ENCODE measurements at places on chromosomes 4 and X.

GRCh38 chrX:135923353-135923752, 29.8 kb downstream of the SAGE1 start:
- no peak for DNase-seq

DNA sequence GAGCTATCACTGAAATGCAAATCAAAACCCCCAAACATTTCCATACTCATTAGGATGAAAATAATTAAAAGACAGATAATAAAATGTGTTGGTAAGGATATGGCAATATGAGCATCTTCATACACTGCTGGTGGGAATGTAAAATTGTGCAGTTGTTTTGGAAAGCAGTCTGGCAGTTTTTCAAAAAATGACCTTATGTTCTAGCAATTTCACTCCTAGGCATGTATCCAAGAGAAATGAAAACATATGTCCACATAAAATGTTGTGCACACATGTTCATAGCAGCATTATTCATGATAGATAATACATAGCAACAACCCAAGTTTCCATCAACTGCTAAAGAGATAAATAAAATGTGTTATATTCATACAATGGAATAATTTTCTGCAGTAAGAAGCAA, 14.8 kb upstream of the GPRASP2 start:
- no peak for DNase-seq

- DNase-seq = no peak
These were observed 80.2 kb downstream of the FGF16 start for GRCh38 chrX:77527233-77528001.

DNA sequence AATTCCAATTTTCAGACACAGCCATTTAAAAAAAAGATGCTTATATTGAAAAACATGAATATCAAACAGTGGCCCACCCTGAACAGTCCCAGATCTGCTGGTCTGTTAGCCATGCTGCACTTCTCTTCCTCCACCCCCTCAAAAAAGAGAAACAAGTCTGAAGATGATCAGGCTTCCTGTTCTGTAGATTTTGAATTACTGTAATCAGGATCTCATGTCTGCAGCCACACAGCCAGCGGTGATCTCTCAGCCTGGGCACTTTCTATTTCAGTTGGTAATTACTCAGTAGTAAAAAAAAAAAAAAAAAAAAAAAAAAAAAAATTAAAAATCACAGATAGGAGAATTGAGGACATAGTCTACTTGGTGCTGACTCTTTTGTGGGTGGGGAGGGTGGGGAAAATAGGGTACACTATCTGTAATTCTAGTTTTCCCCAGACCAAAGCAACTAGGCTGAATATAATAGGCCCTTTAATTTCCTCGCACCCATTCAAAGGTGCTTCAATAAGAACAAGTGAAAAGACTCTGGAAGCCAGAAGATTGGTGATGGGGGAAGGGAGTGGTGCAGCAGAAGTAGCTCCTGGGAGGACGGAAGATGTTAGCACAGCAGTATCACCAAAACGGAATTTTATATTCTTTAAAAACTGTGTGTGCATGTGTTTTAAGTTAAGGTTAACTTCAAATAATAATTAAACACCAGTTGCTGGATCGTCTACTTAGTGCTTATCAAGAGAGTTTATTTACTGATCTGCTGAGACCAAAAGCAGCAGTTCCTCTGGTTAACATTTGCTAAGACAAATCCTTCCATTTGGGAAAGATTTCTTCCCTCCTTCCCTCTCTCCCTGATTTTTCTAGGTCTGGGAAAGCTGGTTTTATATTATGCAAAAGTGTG, 47.0 kb downstream of the SPRY1 start:
- no peak for DNase-seq

DNA sequence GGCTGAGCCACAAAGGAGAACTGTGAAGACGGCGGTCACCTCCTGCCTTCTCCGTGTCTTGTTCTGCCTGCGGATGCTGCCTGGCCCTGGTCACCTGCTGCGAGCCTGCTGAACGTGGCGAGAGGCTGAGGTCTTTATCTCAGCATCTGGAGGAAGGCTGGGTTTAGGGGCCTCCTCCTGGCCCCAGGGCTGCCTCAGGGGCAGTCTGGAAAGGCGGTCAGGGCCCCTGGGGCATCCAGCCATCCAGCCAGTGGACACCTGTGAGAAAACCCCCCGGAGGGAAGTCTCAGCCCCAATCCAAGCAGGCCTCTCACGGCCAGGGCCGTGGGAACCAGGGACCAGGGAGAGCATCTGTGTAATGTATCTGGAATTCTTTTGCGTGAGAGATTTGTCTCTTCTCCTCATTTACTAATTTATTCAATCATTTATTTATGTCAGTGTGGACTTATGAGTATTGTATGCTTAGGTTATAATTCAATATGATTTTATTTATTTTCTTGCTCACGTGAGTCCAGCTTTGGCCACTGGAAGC, 11.3 kb downstream of the PDE6B start:
- DNase-seq = no peak

DNA sequence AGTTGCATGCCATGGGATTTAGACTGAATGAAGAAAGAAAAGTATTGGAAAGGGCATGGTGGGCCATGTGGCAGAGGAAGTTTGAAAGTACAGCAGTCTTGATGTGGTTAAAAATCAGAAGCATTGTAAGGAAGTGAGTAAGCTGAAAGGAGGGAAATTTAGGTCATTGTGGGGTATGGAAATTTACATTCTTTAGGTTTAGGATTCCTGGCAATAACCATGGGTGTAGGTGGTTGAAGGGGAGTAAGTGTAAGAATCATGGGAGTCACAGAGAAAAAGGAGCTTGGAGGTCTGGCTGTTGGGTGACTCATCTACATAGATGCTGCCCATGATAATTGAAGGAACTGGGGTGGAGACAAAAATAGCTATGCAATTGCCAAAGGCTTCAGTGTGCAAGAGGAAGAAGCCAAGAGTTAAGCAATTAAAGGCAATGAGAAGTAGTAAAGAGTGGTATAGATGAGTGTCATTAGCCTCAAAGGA, 243.8 kb upstream of the LDB2 start:
- DNase-seq = no peak

DNA sequence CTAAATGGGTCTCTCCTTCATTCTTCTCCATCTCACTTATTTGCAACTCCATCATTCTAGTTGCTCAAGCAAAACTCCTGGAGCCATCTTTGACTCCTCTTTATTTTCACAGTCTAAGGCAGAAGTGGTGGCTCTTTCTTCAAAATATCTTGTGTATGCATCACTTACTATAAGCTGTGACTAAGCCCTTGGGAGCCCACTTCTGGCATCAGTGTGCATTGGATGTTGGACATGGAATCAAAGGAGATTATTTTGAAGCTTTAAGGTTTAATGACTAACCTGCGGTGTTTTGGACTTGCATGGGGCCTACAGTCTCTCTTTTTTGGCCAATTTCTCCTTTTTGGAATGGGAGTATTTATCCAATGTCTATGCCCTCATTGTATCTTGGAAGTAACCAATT, 276.8 kb downstream of the SPOCK3 start:
- DNase-seq = no peak

DNA sequence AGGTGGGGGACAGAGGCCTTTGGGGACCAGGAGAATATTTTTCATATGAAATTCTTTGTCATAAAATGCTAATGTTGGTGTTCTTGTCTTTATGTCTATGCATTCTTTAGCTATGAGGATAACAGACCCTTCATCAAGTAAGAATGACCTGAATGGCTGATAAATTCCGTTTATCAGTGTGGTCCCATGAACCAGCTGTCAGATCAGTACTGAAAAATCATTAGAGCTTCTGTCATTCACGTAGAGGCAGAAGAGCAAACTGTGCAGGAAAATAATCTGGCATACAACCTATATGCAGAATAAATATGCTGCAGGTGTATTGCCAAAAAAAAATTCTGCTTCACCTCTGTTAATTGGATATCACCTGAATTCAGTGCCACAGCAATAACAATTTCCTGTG, 828.6 kb downstream of the ADGRL3 start:
- no peak for DNase-seq

- DNase-seq = no peak
These were observed 25.2 kb downstream of the SOD3 start for GRCh38 chr4:24820541-24820940.

DNA sequence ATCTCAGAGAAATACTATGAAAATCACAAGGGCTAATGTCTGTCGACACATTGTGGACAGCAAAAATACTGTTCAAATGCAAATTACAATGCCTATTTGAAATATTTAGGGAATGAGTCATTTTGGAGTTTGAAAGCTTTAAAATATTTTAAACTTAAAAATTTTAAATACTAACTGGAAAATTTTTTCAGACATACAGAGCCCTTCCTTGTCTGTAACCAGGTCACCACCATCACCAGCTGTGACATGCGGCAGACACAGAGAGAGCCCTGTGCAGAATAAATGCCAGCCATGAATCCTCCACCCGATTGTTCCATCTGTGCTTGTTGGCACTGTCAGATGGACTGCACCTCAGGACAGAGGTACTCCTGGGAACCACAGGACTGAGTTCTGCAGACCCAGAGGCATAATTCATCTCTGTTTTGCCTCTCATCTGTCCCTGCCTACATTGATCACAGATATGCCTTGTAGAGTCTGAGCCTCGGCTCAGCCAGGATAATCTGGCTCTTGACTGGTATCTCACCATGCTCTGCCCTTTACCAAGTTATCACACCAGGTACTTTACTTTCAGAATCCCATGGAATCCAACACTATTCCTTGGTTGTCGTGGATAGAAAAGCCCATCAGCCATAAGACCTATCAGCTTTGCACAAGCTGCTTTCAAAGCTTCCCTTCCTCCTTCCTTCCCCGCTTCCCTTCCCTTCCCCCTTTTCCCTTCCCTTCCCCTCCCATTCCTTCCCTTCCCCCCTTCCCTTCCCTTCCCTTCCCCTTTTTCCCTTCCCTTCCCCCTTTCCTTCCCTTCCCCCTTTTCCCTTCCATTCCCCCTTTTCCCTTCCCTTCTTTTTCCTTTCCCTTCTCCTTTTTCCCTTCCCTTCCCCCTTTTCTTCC, 67.2 kb downstream of the TBC1D9 start:
- no peak for DNase-seq

GRCh38 chr4:120842031-120842430, 80.5 kb downstream of the PRDM5 start:
- no peak for DNase-seq

- no peak for DNase-seq
These were observed 52.0 kb downstream of the RASL11B start for GRCh38 chr4:52914051-52914605.

DNA sequence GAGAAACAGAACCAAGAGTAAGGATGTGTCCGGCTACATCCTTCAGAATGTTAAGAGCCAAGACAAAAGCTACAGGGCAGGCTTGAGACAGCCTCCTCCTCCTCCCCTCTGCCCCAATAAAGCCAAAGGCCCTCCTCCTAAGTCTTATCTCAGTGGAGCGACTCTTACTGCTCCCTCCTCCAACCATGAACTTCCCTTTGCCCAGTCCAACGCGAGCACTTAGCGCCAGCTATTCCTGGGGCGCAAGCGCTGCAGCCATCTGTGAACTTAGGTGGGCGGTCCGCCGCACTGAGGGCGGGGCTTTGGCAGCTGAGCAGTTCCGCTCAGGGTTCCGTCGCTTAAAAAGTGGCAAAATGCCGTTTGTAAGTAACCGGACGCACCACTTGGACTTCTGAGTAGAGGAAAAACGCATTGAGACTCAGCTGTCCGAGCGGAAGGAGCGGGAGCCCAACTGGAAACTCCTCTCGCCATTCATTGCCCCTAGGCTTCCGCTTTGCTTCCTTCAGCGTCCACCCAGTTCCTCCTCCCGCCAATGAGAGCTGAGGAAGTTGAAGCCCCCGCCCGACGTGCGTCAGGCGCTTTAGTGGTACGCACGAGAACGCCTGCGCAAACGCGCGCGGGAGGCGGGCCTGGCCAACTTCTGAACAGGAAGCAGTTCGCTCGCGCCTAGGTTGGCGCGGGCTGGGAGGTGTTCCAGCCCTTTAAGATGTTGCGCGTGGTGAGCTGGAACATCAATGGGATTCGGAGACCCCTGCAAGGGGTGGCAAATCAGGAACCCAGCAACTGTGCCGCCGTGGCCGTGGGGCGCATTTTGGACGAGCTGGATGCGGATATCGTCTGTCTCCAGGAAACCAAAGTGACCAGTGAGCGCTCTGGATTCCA, at the start of gene APEX2:
APEX2 (plus strand) TSS at position 647 of the 882 bp plus-strand sequence; CDS start at position 707, 60 bp downstream.
- peak; percentile 65 for DNase-seq

DNA sequence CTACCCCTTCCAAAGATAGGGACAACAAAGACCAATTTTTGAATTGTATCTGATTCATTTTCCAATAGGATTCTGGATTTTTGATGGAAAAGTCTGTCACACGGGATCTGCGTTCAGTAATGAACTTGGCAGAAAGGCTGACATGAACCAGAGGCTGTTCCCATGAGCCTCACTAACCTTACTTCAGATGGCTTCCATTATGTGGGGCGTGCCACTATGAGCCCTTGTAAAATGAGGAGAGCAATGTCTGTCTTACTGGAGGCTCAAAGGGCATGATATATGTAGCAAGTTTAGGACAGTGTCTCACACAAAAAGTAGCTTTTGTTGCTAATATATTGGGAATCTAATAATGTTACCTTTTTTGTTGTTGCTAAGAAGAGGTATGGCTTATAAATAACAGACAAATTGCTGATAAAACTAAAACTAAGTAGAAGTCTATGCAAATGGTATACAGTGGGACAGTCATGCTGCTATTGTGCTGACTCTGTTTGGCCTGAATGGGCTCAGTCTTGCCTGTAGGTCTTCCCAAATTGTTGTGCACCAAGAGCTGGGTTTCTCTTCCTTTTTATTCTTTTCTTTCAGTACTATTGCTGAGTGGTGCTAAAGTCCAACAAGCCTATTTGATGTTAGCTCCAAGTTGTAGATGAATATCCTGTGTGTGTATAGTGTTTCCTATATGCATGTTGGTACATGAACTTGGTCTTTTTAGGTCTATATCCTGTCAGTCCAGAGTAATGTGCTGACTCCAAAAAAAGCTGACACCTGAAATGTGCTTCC, 132.1 kb downstream of the SPRY1 start:
- no peak for DNase-seq

GRCh38 chr4:2449511-2450392, 19.2 kb upstream of the RNF4 start:
- no peak for DNase-seq

- DNase-seq = no peak
These were observed 37.5 kb downstream of the ZFX start for GRCh38 chrX:24186986-24187385.

DNA sequence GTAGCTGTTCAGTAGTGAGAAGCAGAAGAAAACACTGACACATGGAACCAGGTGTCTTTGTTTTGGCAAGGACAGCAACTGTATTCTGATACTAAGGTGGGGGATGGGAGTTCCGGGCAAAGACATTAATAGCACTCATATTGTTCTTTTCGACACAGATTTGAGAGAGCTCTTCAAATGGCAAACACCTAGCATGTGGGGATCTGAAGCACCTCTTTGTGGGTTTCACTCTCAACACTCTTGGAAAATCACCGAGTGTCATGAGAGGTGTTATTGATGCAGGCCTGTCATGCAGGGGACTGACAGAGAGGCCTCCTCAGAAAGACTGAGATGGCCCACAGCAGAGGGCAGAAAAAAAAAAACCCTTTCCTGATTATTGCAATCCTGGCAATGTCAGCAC, 228.4 kb upstream of the VCX start:
- DNase-seq = no peak

GRCh38 chrX:153474718-153475117, 4.3 kb upstream of the HAUS7 start:
- DNase-seq = no peak

GRCh38 chr4:44016570-44017421, 431.8 kb downstream of the KCTD8 start:
- peak; percentile 2 for DNase-seq

All from HTR-8/SVneo (cell line).